Stimulated activated CD8-positive, alpha-beta memory T cell treated with anti-CD3 and anti-CD28 coated beads, Interleukin-4, amount 100 ng/mL, for 1 hour (primary cell): ENCODE measurements at places on chromosomes 5 and 9.

- no peak for DNase-seq
Measured at GRCh38 chr5:153974131-153974812, 64.4 kb downstream of the FAM114A2 start.

DNA sequence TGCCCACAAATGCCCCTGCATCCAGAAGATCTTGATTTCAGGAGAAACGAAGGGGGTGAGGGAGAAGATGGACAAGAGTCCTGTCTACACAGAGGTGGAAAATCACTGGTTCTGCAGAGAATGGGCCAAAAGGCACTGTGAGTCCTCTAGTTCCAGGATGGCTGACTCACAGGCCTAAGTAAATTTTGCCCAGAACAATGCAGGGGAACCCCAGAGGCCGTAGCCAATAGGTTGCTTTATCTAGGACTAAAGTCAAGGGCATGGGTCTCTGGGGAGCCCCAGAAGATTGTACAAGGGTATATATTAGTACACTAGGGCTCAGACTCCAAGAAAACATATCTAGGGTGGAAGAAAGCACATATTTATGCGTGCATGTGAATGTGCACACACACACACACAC lies 98.0 kb downstream of the SLIT3 start:
- DNase-seq = no peak

- DNase-seq = no peak
Measured at GRCh38 chr5:173090639-173091038, 34.5 kb downstream of the CREBRF start.

- no peak for DNase-seq
Measured at GRCh38 chr9:132827366-132827765, 50.7 kb downstream of the AK8 start.

DNA sequence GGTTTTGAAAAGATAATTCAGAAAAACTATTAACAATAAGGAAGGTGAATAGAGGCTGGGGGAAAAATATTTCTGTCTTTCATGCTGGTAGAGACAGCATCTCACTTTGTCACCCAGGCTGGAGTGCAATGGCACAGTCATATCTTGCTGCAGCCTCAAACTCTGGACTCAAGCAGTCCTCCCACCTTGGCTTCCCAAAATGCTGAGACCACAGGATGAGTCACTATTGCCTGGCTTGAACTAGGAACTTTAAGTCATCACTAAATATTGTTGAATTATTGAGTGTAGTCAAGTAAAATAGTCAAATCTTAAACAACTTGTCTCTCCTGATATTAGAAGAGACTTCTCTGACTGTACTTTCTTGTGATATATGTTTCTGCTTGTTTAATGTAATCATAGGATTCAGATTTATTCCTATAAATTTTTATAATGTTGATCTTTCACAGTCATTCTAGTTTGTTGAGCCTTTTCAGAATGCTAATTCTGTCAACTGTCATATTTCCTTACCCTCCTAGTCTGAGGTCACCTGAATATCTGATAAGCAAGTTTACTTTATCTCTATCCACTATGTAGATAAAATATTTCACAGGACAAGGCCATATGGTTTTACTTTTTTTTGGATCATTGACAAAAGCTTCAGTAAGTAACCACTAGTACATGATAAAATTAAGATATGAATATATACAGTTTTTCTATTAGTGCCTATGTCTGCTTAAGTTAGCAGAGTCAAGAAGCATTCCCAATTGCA lies 1696.5 kb downstream of the MAT2B start:
- DNase-seq = no peak

DNA sequence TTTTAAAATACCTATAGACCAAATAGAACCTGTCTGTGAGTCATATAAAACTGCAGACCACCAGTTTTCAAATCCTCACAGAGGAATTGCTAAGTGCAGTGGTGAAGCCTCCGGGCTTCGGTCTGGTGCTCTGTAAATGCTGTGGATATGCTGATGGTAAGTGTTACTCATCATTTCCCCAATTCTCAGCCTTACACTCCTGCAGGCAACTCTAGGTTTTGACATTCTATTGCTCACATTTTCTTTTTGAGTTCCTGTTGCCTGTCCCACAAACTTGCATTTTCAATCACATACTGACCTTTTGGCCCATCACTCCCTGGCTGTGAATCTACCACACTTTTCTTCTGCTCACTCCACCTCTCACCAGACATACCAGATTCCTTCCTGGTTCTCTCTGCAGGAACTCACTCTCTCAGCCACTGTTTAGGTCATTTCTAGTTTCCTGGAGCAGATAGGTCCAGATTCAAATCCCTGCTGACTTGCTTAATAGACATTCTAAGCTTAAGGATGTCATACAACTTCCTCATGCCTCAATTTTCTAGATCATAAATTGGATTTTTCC lies 192.9 kb downstream of the RAB3C start:
- DNase-seq = no peak

GRCh38 chr9:83749706-83750105 lies 41.9 kb upstream of the UBQLN1 start:
- no peak for DNase-seq

DNA sequence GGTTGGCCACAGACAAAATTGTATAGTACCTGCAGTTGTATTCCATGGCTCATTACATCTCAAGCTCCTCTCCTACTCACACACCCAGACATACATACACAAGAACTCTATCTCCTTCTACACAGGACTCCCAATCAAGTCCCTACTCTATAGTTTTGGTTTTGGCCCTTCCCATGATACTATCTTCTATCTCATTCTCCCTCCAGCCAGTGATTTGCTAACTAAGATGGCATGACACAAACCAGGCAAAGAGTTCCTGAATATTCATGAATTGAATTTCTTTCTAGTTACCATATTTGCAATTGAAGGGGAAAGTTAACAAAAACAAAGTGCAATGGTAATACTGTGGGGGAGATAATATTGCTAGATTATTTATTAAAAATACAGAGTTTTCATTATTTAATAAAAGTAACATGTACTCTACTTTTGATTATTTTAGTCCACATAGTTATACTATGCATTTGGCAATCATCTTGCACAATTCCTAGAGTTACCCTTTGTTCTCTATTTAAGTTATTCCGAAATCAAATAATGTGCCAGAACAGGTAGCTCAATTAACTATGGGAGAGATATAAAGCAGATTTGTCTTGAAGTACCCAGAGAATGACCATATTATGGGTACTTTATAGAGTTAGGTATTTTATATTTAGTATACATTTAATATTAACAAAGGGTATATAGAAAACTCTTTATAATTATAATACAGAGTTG lies 9.6 kb upstream of the LURAP1L start:
- no peak for DNase-seq

- no peak for DNase-seq
Measured at GRCh38 chr5:98583586-98583985, 189.9 kb upstream of the RGMB start.
